Midbrain (tissue), 1 donor: ENCODE measurements at places on chromosomes 4 and X.

DNA sequence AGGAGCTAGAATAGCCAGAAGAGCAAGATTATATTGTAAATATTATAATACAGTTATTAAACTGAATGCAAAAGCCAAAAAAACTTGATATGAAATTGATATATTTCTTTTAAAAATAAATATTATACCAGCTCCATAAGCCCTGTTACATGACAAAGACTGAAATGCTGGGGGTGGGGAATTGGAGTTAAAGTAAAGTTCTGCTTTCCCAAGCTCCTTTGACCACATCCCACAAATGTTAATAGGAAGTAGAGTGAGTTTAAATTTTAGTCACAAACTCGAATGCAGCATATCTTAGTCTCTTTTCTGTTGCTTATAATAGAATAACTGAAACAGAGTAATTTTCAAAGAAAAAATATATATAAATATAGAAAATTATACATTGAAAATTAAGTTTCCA lies 46.9 kb upstream of the NFKB1 start:
- DNase-seq: no peak

- DNase-seq: no peak
Measured at GRCh38 chr4:94251094-94251493, 43.4 kb downstream of the SMARCAD1 start.

- DNase-seq: no peak
Measured at GRCh38 chrX:109709129-109709631, 23.9 kb downstream of the ACSL4 start.

DNA sequence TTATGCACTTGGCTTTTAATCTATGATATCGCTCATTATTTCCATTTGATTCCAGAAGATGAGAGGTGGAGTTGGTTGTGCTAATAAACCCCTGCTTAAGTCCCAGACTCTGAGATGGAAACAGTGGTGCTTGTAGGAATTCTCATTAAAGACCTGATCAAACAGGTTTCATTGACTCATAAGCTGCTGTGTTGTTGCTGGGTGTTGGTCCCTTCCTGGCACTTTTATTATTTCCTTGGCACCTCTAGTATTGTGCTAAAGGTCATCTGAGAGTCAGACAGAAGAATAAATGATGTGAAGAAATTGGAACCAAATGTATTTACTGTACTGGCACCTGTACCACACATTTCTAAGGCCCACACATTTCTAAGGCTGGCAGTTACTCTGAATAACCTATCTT lies 544.7 kb upstream of the NR3C2 start:
- DNase-seq: no peak

DNA sequence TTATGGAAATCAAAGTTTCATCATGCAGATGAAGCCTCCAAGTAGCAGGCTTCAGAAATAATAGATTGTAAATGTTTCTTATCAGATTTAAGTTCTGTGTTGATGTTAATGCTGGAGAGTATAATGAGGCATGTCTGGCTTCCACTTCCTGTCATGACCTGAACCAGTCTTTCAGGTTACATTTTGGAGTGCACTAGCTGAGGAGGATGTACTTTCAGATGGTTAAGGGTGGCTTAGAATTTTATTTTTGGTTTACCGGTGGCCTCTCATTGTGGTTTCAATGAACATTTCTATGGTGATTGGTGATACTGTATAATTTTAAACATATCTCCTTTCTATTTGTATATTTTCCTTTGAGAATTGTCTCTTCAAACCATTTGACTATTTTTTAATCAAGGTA lies 890.4 kb downstream of the SH3BGRL start:
- no peak for DNase-seq

GRCh38 chr4:151744614-151745013 lies 16.2 kb downstream of the GATB start:
- DNase-seq: no peak

DNA sequence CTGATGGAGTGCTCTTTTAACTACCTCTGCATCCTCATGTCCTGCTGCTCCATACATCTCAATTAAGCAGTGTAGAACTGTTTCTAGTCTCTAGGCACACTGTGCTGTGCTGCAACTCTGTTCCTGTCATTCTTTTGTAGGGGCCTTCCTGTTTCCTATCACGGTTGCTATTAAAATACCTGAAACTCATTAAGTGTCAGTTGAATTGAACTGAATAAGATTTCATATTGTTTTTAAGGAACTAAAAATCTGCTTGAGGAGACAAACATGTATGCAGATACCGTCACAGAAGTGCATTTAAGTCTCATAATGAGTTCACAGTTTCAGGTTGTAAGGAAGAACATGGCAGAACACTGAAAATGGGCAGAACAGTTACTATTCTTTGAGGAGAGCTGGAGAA lies 170.1 kb downstream of the LARP7 start:
- DNase-seq: no peak
